Substantia nigra (tissue), 51 donors: ENCODE measurements at places on chromosomes 4 and X.
A peak's percentile ranks its signal among the peaks of the same experiment; 100 is the strongest.

DNA sequence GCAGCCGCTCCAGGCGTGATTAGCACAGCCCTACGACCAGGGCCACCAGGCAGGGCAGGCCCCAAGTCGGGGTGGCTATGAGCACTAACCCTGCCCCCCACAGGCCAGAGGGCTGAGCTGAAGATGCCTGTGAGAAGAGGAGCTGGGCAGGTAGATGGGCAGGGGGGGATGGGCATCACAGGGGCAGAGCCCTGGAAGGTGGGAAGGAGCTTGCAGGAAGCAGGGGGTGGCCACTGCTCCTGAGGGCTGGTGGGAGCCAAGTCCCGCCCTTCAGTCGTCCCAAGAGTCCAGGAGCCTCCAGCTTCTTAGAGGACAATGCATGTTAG, 7.3 kb upstream of the MXD4 start:
- DNase-seq = no peak

DNA sequence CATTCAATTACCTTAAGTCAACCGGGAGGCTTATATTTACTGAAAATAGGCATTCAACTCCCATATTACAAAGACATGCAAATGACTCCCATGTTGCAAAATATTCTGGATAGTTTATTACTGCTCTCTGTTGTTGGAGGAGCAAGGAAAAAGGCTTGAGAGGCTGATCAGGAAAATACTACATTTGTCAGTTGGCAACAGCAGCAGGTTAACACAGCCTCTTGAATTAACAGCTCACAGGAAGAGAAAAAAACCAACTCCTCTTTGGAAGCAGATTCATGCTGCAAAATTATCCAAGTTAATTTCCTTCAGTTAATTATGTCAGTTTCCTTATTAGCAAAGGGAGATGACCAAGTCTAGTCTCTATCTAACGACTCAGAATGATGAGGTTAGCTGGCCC, 238.9 kb downstream of the MAML3 start:
- DNase-seq = no peak

DNA sequence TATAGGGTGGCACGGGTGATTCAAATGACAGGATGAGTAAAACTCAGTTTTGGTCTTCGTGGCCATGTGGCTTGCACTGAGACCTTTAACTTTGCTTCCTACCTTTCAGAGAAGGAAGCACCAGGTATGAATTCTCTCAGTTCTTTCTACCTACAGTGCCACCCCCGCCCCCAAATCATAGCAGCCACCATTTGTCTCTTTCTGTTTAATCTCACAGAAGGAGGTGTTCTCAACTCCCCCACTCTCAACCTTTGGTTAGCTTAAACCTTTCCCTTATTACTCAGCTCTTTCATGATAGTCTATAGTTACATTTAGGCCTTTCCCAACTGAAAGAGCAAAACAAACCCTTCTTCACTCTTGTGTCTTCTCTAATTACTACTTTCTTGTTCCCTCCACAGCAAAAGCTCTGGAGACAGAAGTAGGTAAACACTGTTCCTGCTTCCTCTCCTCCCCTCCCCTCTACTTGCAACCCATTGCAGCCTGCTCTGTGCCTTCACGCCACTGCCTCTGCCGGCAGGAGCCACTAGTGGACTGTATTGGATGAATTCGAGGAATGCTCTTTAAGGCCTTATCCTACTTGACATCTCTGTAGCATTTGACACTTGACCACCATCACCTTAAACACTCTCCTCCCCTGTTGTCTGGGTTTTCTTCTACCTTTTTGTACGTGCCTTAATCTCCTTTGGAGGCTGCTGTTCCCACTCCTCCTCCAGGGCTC, 123.7 kb downstream of the AFF1 start:
- peak; percentile 22 for DNase-seq

GRCh38 chr4:4763822-4764557, 95.5 kb upstream of the MSX1 start:
- DNase-seq = no peak

DNA sequence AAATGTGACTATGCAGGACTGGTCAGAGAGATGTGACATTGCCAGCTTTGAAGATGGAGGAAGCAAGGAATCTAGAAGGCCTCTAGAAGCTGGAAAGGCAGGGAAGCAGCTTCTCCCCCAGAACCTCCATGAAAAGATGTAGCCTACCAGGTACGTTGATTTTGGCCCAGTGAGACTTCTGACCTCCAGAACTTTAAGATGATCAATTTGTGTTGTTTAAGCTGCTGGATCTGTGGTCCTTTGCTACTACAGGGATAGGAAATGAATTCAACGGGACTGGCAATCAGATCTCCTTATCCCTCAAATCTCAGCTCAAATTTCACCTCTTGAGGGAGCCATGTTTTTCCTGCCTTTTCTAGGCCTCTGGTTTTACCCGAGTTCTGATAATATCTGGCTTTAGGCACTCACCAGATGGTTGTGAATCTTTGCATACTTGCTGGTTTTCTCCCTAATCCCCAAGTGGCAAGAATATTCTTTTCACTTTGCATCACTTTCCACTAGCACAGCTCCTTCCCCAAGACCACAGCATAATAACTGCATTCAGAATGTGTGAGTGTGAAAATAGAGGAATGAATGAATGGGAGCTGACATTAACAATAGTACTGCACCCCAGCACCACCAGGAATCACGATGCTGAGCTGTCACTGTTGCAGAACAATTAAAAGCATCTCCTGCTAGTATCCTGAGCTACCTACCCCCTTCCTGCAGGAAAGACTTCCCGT, 25.5 kb upstream of the TMSB4X start:
- no peak for DNase-seq

- DNase-seq = no peak
These were observed 89.7 kb upstream of the PCDH7 start for GRCh38 chr4:30630431-30630830.

DNA sequence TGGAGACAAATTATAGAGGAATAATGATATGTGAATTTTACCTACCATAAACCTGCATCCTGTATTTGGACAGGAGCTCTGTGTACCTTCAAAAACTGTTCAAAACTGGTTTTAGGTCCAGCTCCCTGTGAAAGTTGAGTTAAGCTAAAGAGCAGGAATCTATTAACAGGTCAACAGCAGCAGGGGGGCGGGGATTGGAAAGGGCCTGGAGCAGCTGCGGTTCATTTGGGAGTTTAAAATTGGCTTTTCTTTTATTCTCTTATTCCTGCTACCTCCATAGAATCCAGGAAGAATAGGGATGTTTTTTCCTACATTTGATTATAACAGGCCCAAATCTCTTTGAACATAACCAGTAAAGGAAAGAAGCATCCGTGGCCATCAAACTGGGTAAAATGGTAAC, 23.8 kb downstream of the SHROOM3 start:
- DNase-seq = no peak

DNA sequence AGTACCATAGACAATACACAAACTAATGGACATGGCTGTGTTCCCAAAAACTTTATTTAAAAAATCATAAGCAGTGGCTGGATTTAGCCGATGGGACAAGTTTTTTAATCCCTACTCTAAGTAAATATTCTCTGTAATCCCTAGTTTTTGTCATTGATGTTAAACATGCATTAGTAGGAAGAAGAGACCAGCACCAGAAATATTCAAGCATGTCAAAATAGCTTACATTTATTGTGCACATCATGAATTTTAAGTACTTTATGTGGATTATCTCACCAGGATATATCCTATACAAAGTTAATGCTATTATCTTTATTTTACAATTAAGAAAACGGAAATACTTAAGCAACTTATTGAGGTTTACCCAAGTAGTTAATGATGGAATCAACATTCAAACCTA, 46.0 kb downstream of the HSPA4L start:
- no peak for DNase-seq

GRCh38 chr4:145203410-145203809, 23.0 kb upstream of the OTUD4 start:
- DNase-seq = no peak
